Hematopoietic multipotent progenitor cell treated with erythropoietin and hydrocortisone succinate and interleukin-3 and kit ligand, for 15 days (in vitro differentiated cells): ENCODE measurements at places on chromosomes 5 and 9.

DNA sequence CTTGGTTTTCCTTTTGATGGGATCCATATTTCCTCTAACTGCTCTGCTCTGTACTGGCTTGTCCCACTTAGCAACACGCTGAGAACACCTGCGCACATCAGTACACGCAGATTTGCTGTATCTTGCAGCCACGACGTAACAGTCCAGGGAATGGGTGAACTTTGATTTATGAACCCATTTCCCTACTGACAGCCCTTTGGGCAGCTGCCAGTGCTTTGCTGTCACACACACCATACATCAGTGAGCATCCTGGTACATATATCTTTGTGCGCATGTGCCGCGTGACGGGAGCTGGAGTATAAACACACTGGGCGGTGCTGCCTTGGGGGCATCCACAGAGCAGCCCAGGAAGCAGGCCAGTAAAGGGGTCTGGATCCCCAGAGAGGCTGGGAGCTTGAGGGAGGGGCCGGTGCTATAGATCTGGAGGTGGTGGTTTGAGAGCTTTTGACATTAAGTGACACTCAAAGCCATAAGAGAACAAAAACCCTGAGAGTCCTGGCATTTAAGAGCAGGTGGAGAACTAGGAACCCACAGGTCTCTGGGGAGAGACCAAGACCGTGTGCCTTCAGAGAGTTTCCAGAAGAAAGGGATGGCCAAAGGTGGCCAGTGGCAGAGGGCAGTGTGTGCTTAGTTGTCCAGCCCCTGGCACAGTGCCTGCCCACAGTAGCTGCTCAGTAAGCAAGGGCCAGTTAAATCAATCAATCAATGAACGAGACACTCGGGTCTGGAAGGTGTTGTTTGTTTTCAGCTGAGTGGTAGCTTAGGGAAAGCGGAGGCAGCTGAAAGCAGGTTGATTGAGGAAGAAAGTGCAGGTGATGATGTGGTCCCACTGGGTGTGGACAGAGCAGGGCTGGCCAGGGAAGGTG is 53.7 kb downstream of the LMX1B start:
- no peak for DNase-seq

DNA sequence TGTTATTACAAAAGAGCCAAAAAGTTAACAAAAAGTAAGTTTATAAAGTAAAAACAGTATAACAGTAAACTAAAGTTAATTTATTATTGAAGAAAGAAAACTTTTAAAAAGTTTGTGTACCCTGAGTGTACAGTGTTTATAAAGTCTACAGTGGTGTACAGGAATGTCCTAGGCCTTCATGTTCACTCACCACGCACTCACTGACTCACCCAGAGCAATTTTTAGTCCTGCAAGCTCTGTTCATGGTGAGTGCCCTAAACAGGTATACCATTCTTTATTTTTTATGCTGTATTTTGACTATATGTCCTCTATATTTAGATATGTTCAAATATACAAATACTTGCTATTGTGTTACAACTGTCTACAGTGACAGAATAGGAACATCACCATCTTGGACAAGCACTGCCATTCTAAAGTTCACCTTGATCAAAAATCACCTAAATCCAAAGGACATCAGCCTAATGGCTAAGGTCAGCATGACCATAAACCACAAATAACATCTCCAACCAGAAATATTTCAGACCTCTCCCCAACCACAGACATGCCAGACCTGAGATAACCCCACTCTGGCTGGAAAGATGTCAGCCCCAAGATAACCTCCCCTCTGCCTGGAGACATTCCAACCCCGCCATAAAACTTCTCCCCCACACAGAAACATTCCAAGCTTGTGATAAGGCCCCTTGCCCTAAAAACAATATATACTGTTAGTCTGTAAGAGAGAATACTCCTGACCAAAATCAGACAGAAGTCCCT is 56.1 kb downstream of the AGXT2 start:
- DNase-seq, result no peak

GRCh38 chr5:97657239-97657638 is 474.2 kb upstream of the RIOK2 start:
- no peak for DNase-seq

DNA sequence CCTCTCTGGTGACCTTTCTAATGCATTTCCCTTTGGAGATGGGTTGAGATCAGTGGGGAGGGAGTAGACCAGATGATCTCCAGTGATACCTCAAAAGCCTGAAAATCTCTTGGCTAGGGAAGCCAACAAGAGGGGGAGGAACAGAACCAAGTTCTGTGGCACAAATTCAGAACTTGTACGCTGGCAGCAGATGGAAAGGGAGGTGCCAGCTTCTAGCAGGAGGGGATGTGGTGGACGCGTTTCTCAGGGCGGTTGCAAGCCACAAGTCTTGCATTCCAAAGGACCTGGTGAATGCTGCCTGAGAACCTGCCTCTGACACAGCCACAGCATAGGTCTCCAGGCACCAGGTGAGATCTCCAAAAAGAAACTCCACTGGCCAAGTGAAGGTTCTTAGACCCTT is 13.4 kb downstream of the SLIT3 start:
- no peak for DNase-seq

DNA sequence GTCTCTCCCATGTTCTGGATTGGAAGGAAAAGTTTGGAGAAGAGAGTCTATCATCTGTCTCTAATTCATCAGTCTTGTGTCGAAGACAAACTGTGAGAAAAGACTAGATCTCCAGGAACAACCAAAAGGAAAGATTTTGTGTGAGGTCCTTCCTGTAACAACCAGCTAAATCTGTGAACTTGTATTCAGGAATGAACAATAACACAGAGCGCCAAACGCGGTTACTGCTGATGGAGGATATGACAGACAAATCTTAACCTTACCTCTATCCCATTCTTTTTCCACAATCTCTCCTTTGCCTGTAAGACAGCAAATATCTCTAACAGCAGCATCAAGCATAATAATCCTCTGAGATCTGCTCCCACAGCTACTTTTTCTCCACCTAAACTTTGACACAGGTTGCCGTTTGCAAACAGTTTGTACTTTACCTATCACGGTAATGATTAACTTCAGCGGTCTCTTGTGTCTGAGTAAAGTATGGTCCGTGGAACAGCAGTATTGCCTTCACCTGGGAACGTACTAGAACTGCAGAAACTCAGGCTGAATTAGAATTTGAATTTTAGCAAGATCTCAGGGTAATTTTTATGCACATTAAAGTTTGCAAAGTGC is 387.6 kb downstream of the ELAVL2 start:
- no peak for DNase-seq

GRCh38 chr9:37953775-37954437 is 50.0 kb upstream of the SLC25A51 start:
- peak; percentile 20 for DNase-seq

DNA sequence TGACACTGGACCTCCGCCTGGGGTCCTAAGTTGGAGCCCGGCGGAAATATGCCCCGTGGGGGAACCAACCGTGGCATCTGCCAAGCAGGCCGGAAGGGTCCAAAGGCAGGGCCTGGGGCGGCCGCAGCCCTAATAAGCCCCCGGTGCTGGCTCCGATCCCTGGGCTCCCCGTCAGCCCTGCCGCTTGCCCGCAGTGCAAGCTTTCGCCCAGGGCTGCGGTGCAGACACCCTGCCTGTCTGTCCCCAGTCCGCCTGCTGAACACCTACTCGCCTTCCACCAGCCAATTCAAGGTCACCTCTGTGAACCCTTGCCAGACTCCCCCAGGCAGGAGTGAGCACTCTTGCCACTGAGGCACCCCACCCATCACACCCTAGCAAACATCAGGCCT is 502 bp upstream of the PTGR1 start:
- no peak for DNase-seq

DNA sequence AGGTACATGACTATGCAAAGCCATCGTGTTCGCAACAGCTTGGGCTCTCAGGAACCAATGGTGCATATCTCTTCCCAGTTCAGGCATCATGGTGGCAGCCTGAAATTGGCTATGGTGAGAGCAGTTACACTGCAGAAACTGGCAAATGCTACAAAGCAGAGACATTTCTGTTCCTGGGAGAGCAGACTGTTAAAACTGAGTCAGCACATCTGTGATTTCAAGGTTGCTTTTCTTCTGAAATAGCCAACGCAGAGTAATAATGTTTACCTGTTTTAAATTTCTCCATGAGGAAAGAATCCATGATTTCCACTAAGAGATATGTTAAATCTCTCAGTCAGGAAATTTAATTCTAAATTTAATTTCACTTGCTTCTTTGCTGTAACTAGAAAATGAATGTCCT is 47.8 kb downstream of the C7 start:
- no peak for DNase-seq

DNA sequence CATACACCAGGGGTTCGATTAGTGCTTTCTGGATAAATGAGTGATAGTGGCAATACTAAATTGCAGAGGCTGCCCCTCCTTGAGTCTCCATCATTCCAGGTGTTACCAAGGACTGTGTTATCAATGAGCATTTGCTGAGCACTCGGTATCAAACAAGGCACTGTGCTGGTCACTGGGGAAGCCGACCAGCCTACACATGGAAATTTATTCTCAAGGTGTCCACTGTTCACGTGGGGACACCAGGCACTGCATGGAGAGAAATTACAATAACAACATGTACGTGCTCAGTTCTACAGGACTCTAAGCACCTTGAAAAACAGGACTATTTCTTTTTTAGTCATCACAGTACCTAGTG is 22.2 kb downstream of the RGS3 start:
- no peak for DNase-seq

GRCh38 chr9:34701023-34701768 is 8.7 kb downstream of the CCL21 start:
- peak; percentile 50 for DNase-seq
